Neural progenitor cell (in vitro differentiated cells): ENCODE measurements at places on chromosomes 5 and 9. TPM values are rescaled to one million over a fixed set of nuclear protein-coding genes. Genes with fewer than 3 reads are reported as not detected.

DNA sequence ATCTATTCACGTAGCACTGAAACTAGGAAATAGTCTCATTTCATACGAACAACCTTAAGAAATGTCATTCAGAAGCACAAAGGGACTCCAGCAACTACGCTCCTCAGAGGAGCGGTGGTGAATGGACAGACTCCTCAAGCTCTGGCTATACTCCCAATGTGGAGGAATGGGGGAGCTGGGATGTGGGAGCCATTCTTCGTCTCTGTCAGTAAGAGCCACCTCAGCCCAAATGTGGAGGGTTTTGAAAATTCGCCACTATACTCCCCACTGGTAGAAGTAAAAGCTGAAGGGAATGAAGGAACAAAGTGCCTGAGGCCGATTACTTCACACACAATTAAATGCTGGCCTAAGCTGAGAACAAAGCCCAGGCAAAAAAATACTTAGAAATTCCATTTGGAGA, 96.3 kb downstream of the ADAMTS12 start:
- DNase-seq, result peak; percentile 74

DNA sequence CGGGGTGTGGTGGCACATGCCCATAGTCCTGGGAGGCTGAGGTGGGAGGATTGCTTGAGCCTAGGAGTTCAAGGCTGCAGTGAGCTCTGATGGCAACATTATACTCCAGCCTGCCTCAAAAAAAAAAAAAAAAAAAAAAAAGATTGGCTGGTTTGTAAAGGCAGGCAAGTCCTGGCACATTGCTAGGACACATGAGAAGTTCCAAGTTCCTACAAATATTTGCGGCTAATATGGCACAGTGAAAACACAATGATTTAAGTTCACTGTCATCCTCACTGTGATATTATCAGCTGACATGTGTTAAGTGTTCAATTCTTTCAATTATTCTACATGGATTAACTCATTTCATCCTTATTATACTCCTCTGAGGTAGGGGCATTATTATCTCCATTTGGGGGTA, 20.1 kb downstream of the TMEM268 start:
- DNase-seq, result no peak

DNA sequence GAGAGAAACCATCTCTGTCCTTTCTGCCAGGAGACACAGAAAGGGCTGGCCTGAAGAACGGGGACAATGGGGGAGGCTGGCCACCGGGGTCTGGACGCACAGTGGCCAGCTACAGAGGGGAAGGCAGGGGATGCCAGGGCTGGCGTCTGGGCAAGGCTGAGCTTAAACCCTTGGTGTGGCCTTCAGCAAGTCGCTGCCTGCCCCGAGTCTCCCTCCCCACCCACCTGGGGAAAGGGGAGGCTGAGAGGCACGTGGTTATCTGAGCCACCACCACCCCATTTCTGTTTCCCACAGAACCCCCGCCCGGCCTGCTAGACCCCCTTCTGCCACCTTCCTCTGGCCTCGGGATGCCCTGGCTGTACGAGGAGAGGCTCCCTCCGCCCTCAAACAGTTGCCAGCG, 115.3 kb downstream of the VAV2 start:
- DNase-seq, result no peak

DNA sequence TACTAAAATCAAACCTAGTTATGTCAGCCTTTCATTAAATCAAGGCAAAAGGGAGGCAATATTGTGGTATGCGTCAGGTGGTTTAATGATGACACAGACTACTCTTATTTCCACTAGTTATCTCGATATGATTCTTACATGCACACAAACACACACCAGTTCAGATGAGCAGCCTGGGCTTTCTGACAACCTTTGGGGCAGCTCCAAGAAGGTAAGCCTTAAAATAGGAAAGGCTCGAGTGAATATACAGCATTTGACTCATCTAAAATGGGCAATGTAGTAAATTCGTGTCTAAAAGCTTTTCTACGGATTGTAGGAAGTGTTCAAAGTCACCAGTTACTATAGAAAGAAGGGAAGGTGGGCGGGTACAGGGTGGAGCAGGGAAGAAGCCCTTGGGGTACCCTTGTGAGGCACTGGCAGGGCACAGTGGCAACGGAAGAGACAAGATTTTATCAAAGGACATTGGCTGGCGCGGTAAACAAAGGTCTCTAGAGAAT, 1.9 kb downstream of the ANKH start:
- no peak for DNase-seq

GRCh38 chr9:84966876-84967830, 297.6 kb downstream of the NTRK2 start:
- peak; percentile 77 for DNase-seq

DNA sequence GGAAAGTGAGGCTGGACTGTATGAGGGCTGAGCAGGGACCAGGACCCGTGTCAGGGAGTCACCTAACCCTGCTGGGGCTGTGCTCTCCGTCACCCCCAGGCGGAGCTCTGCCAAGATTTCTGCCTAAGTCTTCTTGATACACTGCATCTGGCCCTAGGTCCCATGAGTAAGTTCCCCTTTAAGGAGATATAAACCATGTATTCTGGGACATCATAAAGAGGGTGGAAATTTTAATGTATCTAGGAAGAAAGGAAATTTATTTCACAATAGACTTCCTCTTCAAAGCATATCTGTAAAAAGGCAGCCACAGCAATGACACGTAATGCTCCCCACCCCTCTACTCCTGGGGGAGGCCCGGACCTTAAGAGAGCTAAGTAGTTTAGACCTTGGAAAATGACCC, 183.4 kb downstream of the FBXL7 start:
- peak; percentile 65 for DNase-seq

DNA sequence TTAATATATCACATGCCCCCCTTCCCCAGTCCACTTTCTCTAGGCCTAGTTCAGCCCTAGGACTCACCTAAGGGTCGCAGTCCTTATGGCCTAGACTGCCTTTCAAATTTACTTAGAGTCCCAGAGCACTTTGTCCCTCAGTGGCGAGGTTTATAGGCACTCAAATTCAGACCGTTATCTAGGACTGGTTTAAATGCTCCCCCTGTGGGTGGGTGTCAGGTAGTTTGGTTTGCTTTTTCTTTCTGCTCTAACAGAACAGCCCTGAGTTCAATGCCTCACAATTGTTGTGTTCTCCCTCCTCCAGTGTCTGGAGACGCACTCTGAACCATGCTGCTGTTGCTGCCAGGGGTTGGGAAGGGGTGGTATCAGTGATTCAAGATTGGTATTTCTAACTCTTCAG, 317.1 kb downstream of the MAT2B start:
- DNase-seq, result peak; percentile 9

DNA sequence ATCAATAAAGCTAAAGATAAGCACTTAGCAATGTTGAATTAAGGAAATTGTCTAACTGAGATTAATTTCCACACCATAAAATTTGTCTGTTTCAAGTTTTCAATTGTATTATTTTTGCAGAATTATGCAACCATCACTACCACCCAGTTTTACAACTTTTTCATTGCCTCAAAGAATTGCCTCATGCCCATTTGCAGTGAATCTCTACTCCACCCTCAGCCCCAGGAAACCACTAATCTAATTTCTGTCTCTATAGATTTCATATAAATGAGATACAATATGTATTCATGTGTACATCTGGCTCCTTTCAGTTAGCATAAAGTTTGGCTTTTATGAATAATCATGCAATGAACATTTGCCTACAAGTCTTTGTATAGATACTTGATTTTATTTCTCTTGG, 72.9 kb downstream of the PTCD2 start:
- DNase-seq, result no peak

GRCh38 chr5:76787237-76787636, 31.6 kb upstream of the F2RL1 start:
- no peak for DNase-seq

Gene ARPC5L
- 24.0 and 26.2 TPM in 2 replicates for total RNA-seq
